ENCODE measurements at places on chromosomes 2 and 18.
A peak's percentile ranks its signal among the peaks of the same experiment; 100 is the strongest.

- DNase-seq, result no peak
Measured at GRCh38 chr2:75224636-75225094, 25.3 kb upstream of the TACR1 start.

GRCh38 chr2:9717886-9718451, 87.2 kb upstream of the YWHAQ start:
- no peak for DNase-seq

DNA sequence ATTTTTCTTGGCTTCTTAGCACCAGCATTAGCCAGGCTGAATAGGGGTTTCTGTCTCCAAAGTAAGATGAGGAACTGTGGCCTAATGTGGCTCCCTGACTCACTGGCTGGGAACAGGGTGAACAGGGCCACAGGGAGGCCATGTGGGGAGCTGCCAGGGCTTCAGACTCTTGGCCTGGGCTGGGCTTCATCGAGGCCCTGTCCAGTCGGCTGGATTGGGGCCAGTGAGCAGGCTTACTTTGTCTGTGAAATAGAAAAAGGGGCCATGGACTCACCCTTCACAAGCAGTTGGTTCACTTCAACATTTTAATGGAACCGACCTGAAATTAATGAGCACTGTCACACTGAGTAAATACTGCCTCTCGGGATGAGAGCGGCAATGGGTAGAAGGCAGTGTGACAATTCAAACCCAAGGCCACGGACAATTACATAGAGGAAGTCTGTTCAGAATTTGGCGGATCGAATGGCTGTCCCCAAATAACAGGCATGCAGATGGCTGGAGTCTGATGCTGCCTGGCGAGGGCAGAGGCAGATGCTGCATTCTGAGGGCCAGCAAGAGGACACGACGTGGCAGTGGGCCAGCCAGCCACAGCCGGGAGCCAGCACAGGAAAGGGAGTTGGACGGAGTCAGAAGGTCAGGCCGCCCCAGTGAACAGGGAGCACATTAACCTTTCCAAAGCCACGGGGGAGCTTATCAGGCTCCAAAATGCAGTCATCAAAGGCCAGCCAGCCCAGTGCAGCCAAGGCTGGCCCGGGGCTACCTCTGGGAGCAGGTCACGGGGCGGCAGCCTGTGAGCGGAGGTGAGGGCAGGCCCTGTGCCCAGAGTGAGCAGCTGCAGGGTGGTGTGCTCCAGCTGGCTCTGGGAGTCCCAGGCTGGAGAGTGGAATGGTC, 146.6 kb upstream of the REV1 start:
- peak; percentile 67 for DNase-seq

GRCh38 chr2:44351088-44351487, 10.2 kb downstream of the PREPL start:
- DNase-seq, result no peak

DNA sequence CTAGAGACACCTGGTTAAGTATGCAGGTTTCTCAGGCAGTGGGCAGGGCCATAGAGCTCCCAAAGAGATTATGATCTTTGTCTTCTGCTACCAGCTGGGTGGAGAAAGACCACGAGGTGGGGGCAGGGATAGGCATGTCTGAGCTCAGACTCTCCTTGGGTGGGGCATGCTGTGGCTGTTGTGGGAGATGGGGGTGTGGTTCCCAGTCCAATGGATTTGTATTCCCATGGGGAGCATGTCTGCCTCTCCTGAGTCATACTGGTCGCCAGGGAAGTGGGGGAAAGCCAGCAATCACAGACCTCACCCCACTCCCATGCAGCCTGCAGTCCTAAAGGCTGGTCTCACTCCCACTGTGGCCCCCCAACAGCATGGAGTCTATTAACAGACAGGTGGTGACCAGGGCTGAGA, 31.4 kb upstream of the RHOB start:
- no peak for DNase-seq

DNA sequence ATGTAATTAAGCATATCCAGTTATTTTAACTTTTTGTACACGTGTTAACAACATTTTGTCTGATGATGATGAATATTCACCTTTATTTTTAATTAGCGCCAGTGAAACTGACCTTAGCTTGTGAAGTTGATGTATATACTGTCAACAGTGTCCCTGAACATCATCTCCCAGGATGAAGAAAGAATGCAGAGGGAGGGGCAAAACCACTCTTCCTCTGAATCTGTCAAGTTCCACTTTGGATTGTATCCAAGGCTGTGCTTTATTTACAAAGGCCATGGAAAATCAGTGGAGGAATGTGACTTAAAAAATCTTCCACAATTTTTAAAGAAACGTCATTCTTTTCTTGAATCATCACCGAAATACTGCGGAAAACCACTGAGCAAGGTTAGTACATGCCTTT, 4.5 kb upstream of the RMDN2 start:
- DNase-seq, result no peak

- DNase-seq, result no peak
Measured at GRCh38 chr2:237878-238277, 26.0 kb downstream of the SH3YL1 start.

GRCh38 chr2:1829796-1830195, 85.5 kb upstream of the PXDN start:
- no peak for DNase-seq

GRCh38 chr2:113770929-113771328, 14.5 kb upstream of the SLC35F5 start:
- DNase-seq, result no peak

DNA sequence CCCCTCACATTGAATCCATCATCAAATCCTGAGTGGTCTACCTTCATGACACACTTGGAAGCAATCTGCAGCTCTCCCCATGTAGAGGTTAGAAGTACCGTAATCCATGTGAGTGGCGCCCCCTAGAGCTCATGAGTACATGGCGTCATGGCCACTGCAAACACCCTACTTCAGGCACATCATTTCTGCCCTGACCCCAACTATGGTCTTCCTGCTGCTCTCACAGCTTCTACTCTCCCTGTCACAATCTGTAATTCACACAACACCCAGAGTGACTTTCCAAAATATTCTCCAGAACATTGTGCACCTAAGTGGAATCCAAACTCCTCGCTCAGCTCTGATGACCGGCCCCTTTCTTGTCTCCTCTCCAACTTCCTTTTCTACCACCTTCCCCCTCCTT, 141.9 kb downstream of the ANKRD44 start:
- peak; percentile 58 for DNase-seq

GRCh38 chr18:3401669-3402620, 48.0 kb upstream of the TGIF1 start:
- peak; percentile 41 for DNase-seq

GRCh38 chr18:23936381-23936958, 78.1 kb upstream of the TTC39C start:
- no peak for DNase-seq

- DNase-seq, result peak; percentile 52
Measured at GRCh38 chr2:16635791-16636699, 29.6 kb downstream of the CYRIA start.
